ENCODE measurements at places on chromosomes 1 and 21. TPM values are rescaled to one million over a fixed set of nuclear protein-coding genes. Genes with fewer than 3 reads are reported as not detected.

DNA sequence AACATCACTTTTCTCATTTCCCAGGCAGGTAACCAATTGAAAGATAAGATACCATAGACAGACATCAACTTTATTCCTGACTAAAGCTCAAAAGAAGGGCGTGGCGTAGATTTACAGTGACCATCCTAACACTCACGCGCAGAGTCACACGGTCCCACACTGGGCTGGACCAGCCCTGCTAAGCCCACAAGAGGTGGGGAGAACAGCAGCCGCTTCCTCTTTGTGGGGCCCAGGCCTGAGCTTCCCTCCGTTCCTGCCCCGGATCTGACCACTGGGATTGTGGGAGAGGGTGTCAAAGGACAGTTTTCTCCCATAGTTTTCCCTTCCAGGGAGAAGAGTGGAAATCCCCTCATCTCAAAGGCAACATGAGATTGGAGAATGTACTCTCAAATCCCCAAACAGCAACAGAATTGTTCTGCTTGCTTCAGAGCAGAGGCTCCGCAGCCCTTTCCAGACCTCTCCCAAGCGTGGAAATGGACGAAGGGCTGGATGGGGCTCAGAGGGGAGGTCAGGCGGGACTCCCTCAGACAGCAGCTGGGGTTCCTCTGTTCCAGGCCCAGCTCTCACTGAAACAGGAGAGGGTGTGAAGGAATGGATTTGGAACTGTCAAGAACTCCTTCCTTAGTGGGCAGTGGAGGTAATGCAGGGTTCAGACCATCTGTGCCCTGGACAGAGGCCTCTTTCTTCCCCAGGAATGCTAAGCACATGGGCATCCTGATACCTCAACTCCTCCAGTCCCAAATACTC lies 33.7 kb downstream of the L1TD1 start:
- no peak for DNase-seq

DNA sequence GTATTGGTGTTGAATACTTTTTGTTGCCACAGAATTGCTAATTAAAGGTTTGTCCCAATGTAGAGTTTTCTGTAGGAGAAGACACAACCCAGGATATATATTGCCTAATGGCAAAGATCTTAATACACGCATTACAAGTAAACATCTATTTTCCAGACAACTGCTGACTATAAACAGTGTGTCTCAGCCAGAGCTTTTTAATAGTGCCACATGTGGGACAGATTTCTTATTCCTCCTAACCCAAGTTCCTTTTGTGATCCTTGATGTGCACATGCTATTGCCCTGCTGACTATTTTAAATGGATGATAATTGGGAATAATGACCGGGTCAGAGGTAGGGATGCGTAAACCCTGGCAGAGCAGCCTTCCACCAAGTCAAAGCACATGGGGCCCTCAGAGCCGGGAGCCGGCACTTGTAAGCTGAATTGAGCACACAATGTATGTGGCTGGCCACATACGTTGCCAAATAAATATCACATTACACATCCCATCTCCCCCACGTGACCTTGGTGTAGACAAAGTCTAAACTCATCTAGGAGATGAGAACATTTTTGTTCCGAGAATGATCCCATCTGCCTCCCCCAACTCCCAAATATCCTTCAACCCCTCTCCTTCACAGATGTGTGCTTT lies 209.8 kb upstream of the NFIA start:
- DNase-seq = no peak

Gene CFHR1
- total RNA-seq = not detected

Gene PRAMEF10
- total RNA-seq = not detected

DNA sequence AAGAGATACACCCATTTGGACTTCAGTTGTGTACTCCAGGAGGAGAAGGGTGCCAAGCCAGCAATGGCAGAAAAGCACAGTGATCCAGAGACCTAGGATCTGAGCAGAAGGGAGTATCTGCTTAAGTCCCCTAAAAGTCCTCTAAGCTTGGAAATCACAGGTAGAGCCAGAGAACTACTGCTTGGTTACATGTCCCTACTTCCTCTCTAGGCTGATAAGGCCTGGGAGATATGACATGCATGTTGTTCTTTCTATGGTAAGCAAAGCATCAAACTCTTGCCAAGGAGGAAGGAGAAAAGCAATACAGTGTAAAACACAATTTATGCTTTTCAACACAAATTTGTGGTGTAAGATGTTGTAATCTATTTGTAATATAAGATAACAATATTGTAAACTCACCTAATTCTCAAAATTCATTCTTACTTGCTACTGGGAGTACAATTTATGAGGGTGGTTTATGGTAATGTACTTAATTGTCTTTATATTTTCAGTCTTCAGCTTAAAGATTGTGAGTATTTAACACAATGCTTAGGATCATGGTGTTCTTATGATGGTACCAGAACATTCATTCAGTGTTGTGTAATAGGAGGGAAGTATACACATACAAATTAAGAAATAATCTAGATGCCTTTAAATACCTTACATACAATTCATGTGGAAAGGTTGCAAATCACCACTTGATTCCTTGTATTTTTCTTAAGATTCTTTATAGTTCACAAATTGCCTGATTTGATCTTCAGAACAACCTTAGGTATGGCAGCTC lies 49.1 kb upstream of the GNG12 start:
- no peak for DNase-seq

Gene MASP2
- total RNA-seq = not detected

GRCh38 chr1:6603915-6604558 lies 1.4 kb upstream of the KLHL21 start:
- DNase-seq = peak; percentile 78

All from LHCN-M2 (cell line).